Posterior vena cava (tissue), 2 donors: ENCODE measurements at places on chromosomes 12 and 14.

GRCh38 chr12:126247936-126248335 lies 1182.7 kb downstream of the AACS start:
- no peak for DNase-seq

GRCh38 chr14:23556700-23557440 lies 799 bp downstream of the THTPA start:
- DNase-seq = no peak

- no peak for DNase-seq
Observed at GRCh38 chr14:103267226-103267910, 66.7 kb upstream of the EIF5 start.

DNA sequence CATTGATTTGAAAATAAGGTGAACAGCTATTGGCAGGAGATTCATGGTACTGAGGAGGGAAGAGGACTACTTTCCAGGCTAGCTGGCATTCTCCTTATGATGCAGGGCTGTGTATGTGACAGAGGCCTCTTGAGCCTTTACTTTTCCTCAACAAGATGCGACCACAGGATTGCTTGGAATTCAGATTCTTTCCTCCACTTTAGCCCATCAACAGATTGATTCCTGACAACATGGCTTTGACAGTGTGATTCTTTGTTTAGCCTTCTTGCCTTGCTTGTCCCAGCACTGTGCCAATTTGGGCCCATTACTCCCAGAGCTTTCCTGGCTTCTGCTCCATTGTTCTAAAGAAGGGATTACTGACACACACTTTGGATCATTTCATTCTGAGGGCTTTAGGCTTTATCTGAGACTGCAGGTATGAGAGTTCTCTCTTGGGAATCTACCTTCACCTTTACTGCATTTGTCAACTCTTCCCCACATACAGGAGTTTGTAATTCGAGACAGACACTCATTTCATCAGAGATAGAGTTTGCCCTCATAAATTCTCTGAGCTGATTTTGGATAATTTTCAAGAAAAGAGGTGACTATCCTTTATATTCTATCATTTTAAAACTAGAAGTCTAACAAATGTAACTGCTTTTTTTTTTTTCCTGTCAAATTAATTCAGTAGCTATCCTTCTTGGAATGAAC lies 206.4 kb upstream of the GZMB start:
- no peak for DNase-seq

- DNase-seq = no peak
Observed at GRCh38 chr14:47541662-47542061, 133.7 kb downstream of the MDGA2 start.

DNA sequence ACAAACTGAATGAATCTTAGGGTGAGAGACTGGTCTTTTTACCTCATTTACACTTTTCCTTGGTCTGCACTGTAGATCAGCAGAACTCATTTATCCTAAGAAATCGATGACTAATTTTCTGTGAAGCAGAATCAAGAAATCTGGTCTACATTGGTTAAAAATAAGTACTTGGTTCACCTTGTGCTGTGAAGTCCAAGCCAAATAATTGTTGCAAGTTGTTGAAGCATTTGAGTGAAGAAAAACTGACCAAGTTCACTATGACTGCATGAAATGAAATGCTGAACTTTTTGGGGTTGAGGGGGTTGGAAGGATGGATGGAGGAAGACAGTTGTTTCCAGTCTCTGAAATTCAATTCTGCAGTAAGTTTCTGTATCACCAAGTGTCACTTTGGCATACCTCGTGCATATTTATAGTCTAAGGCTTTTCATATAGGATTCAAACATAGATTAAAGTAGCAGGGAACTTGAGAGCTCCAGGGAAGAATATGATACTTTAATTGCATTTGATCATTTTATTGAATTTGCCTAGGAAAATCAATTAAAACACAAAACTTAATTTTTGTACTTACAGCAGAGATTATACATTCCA lies 75.0 kb downstream of the FAR2 start:
- DNase-seq = no peak

DNA sequence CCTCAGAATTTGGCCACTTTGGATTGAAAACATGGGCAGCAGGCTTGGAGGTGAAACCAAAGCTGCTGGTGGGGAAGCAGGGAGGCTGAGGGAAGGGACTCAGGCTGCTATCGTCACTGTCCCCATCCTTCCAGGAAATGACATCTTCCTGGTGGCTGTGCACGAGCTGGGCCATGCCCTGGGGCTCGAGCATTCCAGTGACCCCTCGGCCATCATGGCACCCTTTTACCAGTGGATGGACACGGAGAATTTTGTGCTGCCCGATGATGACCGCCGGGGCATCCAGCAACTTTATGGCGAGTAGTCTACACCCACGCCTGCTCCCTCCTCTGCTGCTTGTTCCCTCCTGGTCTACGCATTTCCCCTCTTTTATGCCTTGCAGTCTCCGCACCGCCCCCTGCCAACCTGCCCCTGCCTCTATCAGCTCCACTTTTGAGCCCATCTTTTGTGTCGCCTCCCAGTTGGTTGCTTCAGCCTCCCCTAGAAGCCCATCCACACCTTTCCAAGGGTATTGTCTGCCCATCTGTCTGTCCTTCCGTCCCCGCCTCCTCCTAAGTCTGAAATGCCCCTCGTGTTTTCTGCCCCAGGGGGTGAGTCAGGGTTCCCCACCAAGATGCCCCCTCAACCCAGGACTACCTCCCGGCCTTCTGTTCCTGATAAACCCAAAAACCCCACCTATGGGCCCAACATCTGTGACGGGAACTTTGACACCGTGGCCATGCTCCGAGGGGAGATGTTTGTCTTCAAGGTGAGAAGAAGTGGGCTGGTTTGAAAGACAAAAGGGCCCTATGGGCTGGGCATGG lies 6.9 kb downstream of the MMP14 start:
- DNase-seq = peak; percentile 38

DNA sequence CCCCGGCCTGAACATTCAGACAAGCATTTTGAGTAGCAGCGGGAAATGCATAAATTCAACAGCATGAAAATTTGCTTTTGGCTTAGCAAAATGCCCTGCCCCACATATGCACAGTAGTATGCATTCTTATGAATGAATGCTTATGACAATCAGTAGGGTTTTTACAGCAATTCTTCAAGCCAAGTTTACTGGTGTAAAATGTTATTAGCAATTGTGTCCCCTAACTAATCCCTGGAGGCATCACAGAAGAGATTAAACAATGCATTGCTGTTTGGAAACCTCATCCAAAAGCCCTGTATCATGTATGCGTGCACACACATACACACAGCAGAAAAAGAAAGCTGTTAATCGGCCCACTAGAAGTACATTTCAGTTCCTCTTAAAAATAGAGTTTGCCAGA lies 406.5 kb downstream of the LRIG3 start:
- DNase-seq = no peak

DNA sequence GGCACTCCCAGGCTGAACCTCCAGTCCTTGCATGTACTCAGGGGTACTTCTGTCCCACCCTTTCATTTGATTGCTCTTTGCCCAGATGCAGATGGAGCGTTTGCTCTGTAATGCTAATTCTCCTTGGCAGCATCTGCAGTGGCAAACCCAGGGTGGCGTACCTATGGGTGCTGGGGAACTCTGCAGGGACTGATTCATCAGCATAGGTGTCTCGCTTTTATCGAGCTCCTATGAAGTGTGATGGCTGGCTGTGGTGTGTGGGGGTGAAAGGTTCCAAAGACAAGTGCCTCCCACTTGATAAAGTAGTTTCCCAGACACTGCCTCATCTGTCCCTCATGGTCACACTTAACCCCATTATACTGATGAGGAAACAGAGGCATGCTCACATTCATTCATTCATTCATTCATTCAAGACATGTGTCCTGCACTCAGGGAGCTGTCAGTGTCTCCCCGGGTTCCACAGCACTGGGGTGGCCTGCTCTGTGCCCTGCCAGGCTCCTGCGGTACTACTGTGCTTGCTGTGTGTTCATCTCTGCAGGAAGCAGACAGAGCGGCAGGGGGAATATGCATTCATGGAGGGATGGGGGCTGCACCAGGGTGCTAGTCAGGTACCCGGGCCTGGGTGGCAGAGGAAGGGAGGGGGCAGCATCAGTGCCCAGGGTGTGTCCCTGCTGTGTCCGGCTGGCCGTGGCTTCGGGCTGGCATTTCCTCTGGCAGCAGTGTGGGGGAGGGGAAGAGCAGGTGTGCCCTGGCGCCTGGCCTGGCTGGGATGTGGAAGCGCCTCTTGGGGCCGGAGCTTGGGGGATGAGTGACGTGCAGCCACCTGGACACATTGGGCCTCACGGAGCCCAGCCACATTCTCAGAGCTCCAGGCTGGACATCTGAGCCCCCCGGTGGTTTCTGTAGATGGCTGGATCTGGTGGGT lies 110.9 kb downstream of the TSPAN9 start:
- DNase-seq = no peak

GRCh38 chr14:51939755-51940301 lies 49.5 kb upstream of the RTRAF start:
- DNase-seq = no peak

- DNase-seq = no peak
Observed at GRCh38 chr14:22384167-22384549, 204.9 kb downstream of the DAD1 start.

DNA sequence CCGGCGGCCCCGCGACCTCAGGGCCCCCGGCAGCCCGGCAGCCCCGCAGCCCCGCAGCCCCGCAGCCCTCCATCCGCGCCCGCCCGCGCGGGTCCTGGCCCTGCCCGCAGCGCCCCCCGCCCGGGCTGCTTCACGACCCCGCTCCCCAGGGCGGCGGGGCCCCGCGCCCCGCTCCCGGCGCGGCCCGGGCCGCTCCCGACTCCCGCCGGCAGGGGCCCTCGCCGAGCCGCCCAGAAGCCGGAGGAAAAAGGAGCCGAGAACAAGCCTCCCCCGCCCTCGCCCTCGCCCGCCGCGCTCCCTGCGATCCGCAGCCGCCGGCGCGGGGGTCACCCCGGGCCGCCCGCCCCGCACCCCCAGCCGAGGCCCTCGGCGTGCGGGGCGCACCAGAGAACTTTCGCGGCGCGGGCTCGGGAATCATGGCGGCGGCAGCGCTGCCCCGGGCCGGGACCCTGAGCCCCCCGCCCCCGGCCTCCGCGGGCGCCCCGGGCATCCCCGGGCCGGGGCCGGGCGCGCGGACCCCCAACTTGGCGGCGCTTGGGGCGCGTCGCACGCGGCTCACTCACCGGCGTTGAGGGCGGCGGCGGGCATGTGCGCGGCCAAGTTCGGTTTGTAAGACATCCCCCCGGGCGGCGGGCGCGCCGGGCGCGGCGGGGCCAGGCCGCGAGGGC lies 521 bp downstream of the CDK2AP1 start:
- peak; percentile 93 for DNase-seq

DNA sequence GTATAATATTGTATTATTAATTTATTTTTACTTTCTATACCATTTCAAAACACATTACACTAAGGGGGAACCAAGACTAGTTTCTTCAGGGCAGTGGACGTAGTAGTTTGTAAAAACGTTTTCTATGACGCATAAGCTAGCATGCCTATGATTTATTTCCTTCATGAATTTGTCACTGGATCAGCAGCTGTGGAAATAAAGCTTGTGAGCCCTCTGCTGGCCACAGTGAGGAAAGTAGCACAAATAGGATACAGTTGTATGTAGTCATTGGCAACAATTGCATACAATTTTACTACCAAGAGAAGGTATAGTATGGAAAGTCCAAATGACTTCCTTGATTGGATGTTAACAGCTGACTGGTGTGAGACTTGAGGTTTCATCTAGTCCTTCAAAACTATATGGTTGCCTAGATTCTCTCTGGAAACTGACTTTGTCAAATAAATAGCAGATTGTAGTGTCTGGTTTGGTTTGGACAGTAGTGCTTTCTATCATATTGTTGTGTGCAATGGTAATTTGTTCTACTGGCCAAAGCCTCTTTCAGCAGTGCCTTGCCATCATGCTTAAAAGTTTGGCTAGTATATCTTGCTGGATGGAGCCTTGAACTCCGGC lies 24.3 kb upstream of the PLEKHD1 start:
- no peak for DNase-seq

- DNase-seq = no peak
Observed at GRCh38 chr14:58735596-58735995, 97.8 kb downstream of the DACT1 start.

DNA sequence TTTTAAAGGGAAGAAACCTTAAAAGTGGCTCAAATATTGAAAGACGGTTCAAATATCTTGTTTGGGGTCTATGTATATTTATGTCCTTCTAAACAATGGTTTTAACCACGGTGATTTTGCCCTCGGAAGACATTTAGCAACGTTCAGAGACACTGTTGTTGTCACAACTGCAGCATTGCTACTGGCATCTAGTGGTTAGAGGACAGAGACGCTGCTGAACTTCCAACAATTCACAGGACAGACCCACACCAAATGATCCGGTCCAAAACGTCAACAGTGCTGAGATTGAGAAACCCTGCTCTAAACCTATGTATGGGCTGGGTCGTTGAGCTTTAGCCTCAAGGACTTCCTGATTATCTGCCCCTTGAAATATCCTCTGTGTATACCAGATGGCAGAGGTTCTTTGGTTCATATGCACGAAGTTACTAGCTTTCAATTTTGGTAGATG lies 1.7 kb downstream of the ANGEL1 start:
- no peak for DNase-seq

GRCh38 chr14:92573761-92574498 lies 60.3 kb downstream of the RIN3 start:
- no peak for DNase-seq

- no peak for DNase-seq
Observed at GRCh38 chr12:93753285-93753684, 76.1 kb downstream of the CRADD start.

GRCh38 chr12:93318720-93319522 lies 58.8 kb upstream of the NUDT4 start:
- no peak for DNase-seq

GRCh38 chr14:53881161-53881871 lies 75.3 kb downstream of the BMP4 start:
- no peak for DNase-seq

GRCh38 chr14:80954687-80955299 lies 628 bp upstream of the TSHR start:
- DNase-seq = peak; percentile 92

GRCh38 chr12:42761601-42762350 lies 172.2 kb upstream of the PRICKLE1 start:
- no peak for DNase-seq

DNA sequence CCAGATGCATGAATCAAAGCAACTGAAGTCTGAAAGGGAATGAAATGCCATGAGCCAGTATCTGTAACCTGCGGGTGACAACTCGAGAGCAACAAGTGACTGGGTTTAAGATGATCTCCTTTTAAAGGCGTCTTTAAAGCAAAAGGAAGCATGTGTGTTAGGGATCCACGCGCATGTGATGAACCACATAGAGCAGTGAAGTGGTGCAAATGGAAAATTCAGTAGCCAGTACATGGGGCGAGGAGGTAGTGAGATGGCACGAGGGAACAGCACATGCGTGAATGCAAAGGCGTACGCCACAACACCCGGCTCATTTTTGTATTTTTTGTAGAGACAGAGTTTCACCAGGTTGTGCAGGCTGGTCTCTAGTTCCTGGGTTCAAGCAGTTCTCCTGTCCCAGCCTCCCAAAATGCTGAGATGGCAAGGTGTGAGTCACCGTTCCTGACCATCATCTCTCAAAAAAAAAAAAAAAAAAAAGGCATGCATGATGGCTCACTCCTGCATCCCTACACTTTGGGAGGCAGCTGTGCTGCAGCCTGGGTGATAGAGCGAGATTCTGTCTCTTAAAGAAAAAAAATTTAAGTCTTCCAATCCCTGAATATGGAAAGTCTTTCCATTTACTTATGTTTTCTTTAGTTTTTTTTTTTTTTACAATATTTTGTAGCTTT lies 24.6 kb upstream of the BCL7A start:
- peak; percentile 9 for DNase-seq

- no peak for DNase-seq
Observed at GRCh38 chr12:105980533-105980932, 158.2 kb downstream of the NUAK1 start.
